Mucosa of gallbladder (tissue), 1 donor: ENCODE measurements at places on chromosomes 1 and 21. TPM values are rescaled to one million over a fixed set of nuclear protein-coding genes. Genes with fewer than 3 reads are reported as not detected.

DNA sequence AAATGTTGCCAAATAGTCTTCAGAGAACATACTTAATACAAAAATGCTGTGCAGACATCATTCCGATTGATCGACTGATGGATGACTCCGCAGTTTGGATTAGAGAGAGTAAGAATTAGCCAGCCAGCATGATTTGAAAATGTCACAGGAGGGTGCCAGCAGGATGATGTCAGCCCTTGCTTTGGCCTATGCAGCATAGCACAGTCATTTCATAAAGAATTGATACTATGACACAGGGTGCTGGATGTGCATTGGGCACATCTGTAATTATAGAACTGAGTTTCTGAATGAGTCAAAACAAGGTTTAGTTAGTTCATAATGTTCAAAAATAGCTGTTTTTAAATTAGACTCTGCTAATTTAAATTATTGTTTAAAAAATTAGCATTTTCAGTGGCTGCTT, 21.6 kb upstream of the TRAF5 start:
- no peak for DNase-seq

- peak; percentile 24 for DNase-seq
Observed at GRCh38 chr1:111754984-111755330, 744 bp upstream of the DDX20 start.

- no peak for DNase-seq
Observed at GRCh38 chr21:46406001-46406400, 52.7 kb upstream of the DIP2A start.

- no peak for DNase-seq
Observed at GRCh38 chr1:146036241-146036964, 14.9 kb upstream of the HJV start.

DNA sequence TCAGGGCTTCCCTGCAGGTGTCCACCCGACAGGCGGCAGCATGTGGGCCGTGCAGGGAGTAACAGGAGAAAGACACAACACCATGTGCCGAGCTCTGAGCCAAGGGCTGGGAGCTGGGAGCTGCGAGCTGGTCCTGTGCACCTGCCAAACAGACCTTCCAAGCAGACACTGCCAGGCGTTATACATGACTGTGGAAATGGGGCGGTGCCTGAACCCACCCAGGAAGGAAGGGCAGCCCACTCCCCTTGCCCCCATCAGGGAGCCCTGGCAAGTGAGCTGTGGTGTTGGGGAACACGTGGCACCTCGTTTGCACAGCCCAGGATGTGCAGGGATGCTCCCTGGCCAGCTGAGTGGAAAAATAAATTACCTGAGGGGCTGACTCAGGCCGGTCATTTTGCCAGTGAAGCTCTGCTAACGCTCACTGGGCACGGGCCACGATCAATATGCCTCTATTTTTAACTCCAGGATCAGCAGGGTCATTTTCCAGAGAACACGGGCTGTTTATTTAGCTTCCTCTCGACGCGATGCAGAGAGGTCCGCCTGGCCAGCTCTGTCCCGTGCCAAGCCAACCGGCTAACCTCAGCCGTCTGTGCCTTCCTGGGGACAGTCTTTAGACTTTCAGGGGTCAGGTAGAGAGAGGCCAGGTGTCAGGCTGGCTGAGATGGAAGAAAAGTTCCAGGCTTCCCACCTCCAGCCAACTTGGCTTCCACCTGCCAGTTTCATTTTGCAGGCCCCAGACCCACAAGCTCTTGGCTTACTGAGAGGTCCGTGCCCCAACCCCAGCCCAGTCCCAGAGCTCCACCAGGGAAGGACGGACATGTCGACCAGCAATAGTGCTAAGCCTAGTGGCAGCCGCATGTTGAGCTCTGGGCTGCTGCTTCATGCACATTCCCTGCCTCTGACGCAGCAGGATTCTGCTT, 196.7 kb upstream of the VAMP3 start:
- DNase-seq: peak; percentile 91

DNA sequence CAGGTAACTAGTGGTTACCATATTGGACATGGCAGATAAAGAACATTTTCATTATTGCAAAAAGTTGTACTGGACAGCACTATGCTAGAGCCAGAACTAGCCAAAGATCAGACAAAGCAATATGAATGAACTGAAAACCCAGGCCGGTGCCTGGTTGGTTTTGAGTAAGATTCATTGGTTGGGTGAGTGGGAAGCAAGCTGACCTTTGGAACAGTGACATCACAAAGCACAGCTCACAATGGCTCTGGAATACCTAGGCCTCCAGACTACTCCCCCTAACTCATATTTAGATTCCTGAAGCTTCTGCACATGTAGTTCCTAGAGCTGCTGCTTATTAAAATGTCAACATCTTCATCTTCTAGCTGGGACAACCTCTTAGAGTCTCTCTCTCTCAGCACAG, at the start of gene TMCO2:
TSS of gene TMCO2 (plus strand) at position 283 of the 400 bp plus-strand sequence. CDS start at position 340, 57 bp downstream.
- DNase-seq: no peak

DNA sequence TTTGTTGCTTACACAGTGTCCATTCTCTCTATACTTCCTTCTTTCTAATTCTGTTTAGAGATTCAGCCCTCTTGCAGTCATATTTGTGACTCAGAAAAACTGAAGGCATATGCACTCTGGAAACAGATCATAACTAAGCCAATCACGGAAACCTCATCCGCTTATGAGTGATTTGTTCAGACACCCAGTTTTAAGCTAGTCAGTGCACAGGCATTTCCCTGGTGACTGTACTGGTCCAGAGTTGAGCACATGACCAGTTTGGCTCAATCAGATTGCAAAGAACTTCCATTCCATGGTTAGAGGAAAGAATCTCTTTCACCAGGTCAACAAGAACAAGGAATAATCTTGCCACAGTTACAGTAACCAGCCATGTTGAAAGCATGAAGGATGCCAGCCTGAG, 69.2 kb upstream of the SGIP1 start:
- DNase-seq: no peak

DNA sequence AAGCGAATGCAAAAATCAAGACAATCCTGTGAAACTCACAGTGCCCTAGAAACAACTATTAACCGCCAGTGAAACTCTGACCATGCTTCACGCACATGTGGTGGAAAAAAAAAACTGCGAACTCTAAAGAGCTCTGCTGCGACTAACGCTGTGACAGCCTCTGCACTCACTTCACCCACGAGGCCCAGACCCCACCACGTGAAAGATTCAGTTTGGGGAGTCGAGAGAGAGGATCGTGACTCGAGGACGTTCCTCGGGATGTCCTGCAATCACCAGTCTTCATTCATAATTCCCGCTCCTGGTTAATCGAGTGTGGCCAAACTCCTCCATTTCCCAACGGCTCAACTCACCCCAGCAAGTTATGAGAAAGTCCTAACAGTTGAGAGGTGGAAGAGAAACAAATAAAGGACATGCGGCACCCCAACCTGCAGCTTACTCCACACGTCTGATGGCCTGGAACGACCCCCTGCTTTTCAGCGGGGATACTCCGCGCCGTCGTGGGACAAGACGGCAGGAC, 1.1 kb downstream of the SERBP1 start:
- DNase-seq: no peak

DNA sequence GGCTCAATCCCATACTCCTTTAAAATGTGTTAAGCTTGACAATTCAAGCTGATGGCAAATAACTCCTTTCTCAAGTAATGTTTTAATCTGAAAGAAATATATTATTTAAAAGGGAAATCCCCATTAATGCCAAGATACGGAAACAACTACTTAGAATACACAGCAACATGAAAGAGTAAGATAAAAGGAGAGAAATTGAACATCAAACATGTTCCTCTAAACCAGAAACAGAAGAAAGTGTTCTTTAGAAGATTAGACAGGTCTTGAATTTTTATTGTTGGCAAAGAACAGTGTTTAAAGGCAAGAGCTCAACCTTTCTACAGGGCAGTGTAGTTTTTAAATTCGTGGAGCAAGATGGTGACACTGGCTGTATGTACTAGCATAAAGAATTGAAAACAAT, 105.8 kb upstream of the NRIP1 start:
- no peak for DNase-seq

DNA sequence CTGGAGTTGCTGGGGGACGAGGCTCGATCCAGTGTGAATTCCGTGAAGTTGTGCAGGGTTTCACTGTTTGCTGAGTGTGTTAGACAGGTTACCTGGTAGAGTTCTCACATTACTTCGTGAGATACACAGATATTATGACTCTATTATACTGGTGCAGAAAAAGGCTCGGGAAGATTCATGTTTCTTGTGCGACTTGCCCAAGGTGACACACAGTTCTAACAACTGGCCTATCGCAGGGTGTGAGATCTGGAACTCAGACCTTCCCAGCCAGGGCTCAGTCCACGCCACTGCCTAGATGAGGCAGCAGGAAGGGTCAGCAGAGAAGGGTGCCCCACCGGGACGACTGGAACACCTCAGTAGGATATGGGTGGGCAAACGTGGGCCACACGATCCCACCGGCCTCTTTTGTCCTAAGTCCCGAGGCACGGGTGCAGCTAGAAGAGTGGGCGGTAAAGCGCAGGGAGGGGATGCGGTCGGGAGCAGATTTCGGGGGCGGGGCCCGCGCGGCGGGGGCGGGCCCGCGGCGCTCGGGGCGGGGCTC, 296 bp upstream of the RNPEP start:
- peak; percentile 77 for DNase-seq

DNA sequence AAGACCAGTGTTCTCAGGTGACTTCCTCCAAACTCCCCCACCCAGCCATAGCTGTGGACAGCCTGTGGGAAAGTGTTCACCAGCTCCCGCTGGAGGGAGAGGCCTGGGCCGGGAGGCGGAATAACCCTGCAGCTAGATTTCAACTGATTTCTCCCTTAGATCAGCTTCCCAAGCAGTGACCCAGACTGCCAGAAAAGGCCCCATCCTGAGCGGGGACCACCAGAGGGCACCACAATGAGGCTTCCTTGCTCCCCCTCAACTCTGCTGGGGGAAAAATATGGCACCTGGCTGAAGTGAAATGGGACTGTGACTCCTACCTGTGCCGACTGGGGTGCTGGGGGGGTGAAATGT, 50.8 kb downstream of the RHBG start:
- no peak for DNase-seq

GRCh38 chr1:247825362-247825761, 1.4 kb upstream of the OR14A16 start:
- DNase-seq: no peak

- no peak for DNase-seq
Observed at GRCh38 chr1:66405061-66405460, 128.9 kb upstream of the SGIP1 start.

DNA sequence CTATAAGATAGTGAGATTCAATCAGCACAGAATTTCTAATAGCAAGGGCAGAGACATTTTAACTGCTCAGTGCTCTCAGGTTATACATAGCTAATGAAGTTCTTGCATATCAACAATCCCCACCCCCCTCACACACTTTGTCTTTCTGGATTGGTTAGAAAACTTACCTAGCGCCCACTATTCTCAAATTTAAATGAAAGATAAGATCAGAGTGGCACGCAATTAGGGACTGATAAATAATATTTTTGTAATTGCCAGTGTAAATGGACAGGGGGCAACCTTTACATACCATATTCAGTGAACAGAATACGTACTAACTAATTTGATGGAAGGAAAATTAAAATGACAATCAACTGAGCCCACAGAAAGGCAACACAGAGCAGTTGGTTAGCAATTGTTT, 11.7 kb downstream of the SELL start:
- no peak for DNase-seq

- no peak for DNase-seq
Observed at GRCh38 chr1:29753244-29753643, 516.9 kb downstream of the PTPRU start.

- no peak for DNase-seq
Observed at GRCh38 chr21:26238646-26239045, 68.1 kb upstream of the APP start.

DNA sequence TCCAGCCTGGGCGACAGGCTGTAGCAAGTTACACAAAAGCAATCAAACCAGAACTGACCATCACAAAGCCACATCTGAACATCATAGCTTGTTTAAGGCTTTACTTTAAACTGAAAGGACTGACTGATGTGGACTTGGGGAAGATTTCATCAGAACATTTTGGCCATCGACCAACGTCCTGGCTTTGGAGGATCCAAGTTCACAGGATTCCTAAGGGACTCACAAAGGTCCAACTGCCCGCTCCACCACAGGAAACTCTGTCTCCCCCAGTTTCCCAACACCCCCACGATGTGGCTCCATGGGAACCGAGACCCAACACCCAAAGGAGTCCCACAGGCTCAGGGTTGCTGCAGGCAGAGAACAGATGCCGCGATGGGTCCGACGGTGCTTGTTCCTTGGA, 9.3 kb downstream of the SSU72 start:
- no peak for DNase-seq

GRCh38 chr21:43812139-43812821, 22.9 kb downstream of the RRP1 start:
- DNase-seq: no peak

DNA sequence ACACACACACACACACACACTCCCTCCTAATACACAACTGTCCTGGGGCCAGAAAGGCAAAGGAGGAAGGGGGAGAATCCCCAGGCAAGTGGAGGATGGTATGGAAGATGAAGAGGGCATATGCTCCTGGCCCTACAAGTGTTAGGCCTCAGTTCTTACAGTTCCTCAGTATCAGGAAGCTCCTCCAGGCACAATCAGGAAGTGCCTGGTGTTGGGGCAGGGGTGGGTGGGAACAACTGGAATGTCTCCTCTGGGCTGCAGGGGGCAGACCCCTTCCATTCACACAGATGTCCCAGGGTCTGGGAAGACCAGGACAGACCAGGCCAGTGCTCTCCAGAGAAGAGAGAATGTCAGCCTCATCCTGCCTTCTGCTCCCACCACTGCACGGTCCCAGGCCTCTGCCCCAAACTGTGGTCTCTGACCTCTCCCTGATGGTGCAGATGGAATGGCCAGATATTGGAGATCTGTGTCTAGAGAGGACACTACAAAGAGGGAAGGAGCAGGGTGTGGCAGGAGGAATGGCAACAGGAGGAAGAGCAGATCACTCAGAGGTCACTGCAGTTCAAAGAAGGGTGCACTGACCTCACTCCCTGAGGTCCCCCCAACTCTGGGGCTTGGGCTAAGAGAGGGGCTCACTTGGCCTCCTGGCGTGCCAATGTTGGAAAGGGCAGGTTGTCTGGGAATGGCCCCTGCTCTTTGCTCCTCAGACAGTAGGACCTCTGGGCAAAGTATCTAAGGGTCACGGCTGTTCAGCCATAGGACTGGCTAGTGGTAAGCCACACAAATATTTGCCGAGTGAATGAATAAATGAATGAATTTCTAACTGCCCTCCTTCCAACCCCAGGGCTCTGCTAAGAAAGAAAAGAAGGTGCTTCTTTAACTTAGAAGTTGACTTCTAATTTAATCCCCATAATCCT, 2.5 kb upstream of the DENND2D start:
- DNase-seq: no peak

FAM89A gene
- 4.0 TPM for total RNA-seq

CD1E gene
- 1.3 TPM for total RNA-seq

VAV3 gene
- total RNA-seq: 2.4 TPM

TRPM2 gene
- 13.8 TPM for total RNA-seq

COA7 gene
- 13.7 TPM for total RNA-seq

UBL4B gene
- total RNA-seq: not detected

SYT6 gene
- total RNA-seq: 1.4 TPM

ZNF593OS gene
- total RNA-seq: 0.29 TPM

UTP11 gene
- 17.7 TPM for total RNA-seq

PTGFRN gene
- total RNA-seq: 93.6 TPM

KRTAP10-12 gene
- total RNA-seq: not detected

F3 gene
- 26.0 TPM for total RNA-seq
